ENCODE measurements at places on chromosomes 11 and 22.

GRCh38 chr22:19240813-19241592, 50.5 kb downstream of the CLTCL1 start:
- no peak for DNase-seq

DNA sequence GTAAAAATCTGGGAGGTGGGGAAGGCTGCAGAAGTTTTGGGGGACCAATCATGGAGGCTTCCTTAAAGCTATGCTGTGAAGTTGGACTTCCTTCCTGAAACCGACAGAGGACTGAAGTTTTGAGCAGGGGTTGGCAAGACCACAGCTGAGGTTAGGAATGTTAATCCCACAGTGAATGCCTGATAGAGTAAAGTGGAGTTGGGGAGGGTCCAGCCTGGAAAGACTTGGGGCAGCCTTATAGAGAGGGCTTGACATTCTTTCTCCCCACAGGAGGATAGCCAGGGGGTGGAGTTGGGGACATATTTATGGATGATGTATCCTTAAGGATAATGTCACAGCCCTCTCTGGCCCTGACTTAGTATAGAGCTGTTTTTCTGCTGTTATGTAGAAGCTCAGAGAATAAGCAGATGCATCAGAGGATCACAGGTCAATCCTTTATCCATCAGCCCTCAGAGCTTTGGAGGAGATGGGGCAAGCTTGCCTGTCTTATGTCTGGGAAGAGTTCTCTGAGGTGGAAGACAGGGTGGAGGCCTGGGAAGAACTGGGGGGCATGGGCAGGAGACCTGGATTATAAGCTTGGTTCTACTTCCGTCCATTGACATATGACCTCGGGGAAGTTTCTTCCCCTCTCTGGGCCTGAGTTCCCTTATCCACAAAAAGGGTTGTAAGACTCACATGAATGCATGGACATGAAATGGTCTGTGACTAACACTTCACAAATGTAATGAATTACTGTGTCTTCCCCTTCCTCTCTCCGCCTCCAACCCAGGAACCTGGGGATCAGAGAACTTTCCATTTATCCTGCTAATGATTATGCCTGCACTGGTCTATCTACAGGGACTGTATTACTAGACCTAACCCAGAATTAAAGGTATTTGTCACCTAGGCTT, 317.8 kb downstream of the MIAT start:
- no peak for DNase-seq

GRCh38 chr11:64415286-64415685, 56.3 kb downstream of the RPS6KA4 start:
- no peak for DNase-seq

GRCh38 chr22:41036924-41037323, 55.5 kb upstream of the EP300 start:
- DNase-seq: no peak

DNA sequence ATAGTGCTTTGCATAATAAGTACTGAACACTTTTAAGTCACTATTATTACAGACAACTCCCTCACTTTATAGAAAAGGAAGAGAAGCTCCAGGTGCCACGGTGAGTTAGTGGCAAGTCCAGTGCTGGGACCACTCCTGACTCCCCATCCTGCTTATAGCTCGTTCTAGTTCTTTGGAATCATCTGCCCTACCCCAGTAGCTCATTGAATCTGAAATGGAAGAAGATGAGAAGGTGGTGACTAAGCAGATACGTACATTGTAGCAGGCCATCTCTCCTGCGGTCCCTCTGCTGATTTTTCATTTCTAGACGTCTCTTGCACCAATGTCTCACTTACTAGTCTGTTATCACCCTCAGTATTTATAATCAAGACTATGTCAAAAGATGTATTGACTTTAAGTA, 21.6 kb downstream of the MMP20 start:
- no peak for DNase-seq

GRCh38 chr11:88359114-88359513, 21.6 kb upstream of the CTSC start:
- no peak for DNase-seq

DNA sequence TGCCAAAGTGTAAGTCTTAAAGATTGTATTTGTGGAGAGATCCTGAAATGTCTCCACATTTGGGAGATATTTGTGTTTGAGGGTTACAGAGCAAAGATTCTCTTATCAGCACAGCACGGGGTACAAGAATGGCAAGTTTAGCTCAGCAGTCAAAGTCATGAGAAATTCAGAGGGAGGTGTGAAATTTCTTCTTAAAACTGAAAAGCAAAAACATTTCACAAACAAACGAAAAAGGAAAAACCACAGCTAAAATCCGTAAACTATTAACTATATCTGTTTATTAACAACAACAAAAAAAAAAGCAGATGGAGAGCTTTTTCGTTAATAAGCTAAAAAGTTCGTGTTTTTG, 40.9 kb upstream of the ETS1 start:
- no peak for DNase-seq

DNA sequence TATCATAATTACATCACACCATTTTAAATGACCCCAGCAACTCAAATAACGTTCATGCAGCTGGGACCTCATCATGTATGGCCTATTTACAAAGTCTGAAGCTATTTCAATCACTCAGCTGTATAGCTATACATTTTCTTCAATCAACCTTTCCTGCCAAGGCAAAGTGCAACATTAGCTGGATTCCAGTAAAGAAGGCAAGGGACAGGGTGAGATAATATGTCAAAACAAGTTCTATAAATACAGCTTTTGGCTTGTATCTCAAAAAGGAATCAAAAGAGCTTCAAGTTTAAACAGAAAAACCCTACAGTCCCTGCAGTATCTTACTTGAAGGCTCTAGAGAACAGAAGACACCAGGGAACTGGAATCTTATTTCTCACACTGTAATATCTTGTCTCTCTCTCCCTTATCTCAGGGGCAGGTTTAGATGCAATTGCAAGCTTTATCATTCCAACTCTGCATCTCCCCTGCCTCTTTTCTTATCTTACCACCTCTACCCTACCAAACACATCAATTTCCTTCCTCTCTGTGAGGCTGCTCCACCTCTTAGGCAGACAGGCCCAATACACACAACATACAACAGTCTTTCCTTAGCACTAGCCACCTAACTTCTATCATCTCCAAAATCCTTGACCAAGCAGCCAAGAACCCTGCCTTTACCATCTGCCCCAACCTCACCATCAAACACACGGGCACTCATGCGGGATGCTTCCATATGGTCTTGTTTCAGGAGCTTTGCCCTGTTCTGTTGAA, 34.5 kb downstream of the CELF1 start:
- no peak for DNase-seq

DNA sequence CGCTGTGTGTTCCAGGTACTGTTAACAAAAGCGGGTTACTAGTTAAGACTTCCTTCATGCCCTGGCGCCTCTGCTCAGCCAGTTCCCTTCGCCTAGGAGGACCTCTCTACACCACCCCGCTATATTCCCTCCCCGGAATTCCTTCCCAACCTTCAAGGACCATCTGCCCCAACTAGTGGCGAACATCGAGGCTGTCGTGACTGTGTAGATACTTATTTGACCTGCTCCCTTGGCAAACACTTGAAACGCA, 450 bp upstream of the BCL2L13 start:
- DNase-seq: no peak

DNA sequence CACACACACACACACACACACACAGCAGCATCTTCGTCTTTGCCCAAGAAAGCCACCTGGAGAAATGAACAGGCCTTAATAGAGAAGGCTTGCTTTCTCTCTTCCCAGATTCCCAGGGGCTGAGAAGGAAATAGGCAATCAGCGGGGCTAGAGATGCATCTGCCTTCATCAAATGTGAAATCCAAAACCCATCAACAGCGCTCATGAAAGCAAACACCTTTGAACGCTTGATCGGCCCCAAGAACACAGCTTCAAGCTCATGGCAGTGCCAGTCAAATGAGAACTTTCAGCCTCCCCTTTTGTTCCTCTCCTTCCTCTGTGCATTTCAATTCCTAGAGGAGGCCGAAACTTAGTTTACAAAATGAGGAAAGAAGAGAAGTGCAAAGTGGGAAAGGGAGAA, 122.7 kb downstream of the EFCAB6 start:
- DNase-seq: no peak

- DNase-seq: no peak
Observed at GRCh38 chr22:28424427-28425080, 255.1 kb downstream of the TTC28 start.

- peak; percentile 59 for DNase-seq
Observed at GRCh38 chr22:46748908-46749675, 11.0 kb upstream of the CERK start.

DNA sequence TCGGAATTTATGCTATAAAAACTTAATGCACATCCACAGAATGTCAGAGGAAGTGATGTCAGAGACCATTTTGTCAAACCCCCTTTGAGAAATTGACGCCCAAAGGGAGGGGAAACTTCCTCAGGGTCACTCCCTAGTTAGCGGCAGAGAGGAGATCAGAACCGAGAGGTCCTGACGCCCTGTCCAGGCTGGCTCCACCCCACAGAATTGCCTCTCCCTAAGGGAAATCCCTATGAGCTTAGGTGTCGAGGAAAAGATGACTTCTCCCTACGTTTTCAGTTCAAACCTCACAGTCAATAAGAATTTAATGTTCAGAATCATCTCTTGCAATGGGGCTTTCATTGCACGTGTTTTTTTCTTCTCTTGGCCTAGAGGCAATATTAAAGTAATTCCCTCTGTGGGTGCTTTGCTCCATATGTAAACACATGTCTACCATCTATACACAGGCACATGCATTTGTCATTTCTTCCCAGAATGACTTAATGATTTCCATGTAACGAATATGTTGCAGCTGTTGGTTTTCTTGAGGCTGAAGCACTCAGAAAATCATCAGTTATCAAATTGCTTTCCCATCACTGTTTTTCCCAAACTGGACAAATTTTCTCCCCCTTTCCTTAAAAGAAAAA, 148.7 kb upstream of the TIMP3 start:
- no peak for DNase-seq

DNA sequence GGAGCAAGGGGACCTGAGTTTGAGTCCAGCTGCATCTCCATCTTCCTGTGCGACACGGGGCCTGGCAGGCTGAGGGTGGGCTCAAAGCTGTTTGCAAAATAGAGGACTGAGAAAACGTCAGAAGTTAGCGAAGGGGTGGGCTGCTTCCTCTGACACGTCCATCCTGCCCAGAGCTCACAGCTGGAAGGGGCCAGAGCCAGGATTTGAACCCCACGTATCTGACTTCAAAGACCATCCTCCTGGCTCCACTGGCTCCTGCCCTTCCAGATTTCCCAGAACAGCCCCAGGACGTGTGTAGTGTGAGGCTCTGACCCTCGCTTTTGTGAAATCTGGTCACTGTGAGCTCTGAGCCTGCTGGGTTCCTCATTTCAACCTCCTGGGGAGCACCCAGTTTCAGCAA, 56.3 kb downstream of the CD82 start:
- DNase-seq: no peak

- DNase-seq: no peak
Observed at GRCh38 chr22:43782448-43782847, 29.7 kb downstream of the EFCAB6 start.

GRCh38 chr11:33615751-33616150, 84.9 kb downstream of the C11orf91 start:
- DNase-seq: no peak

- DNase-seq: no peak
Observed at GRCh38 chr11:102478673-102479299, 26.2 kb upstream of the TMEM123 start.

DNA sequence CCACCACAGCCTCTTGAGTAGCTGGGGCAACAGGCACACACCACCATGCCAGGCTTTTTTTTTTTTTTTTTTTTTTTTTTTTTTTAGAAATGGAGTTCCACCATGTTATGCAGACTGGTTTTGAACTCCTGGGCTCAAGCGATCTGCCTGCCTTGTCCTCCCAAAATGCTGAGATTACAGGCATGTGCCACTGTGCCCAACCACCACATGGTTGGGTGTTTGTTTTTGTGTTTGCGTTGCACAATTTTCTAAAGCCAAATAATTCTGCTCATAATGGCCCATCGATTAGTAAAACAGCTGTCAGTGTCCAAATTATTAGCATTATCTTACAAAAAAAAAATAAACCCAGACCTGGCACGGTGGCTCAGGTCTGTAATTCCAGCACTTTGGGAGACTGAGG, 65.8 kb downstream of the DDIAS start:
- no peak for DNase-seq

- no peak for DNase-seq
Observed at GRCh38 chr11:7098235-7098832, 9.5 kb downstream of the RBMXL2 start.

GRCh38 chr22:25726241-25726640, 15.7 kb upstream of the MYO18B start:
- no peak for DNase-seq

GRCh38 chr11:47394322-47395222, 13.8 kb upstream of the SLC39A13 start:
- DNase-seq: no peak

DNA sequence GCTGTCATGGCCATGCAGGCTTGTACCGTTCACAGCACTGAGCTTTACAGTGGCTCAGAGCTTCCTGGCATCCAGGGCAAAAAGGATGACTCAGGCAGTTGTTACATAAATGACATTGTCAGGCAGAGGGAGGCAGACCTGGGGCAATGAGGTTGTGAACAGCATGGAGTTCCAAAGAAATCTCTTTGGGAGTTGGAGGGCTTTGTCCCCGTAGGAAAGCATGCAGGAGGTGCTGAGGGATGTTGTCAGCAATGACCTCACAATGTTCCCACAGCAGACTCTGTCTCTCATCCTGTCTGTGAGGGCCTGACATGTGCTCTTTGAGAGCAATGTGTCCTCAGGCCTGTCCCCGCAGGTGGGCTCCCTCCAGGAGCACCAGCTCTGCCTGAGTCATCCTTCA, 25.9 kb upstream of the PDE2A start:
- DNase-seq: no peak

GRCh38 chr11:132056689-132057088, 686.3 kb downstream of the NTM start:
- DNase-seq: no peak

DNA sequence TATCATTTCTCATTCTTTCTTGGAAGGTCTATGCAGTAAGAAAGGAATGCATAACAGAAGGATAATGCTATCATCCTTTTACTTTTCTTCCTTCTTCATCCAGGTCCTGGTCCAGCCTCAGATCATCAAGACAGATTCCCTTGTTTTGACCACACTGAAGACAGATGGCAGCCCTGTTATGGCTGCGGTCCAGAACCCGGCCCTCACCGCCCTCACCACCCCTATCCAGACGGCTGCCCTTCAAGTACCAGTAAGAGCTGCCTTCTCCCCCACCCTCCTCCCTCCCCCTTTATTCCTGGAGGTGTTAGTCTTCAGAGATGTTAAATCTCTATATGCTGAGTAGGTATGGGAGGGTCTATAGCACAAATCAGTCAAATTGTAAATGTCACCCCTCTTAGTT, 37.9 kb downstream of the SREBF2 start:
- no peak for DNase-seq

- no peak for DNase-seq
Observed at GRCh38 chr11:82906931-82907330, 5.4 kb downstream of the DDIAS start.
